ENCODE measurements at places on chromosomes 12 and 14. TPM values are rescaled to one million over a fixed set of nuclear protein-coding genes. Genes with fewer than 3 reads are reported as not detected.
A peak's percentile ranks its signal among the peaks of the same experiment; 100 is the strongest.

The RESF1 gene
- 19.9 TPM for total RNA-seq

The PLEKHD1 gene
- 0.05 TPM for total RNA-seq

The IL23A gene
- total RNA-seq, result 0.32 TPM

The CD163L1 gene
- total RNA-seq, result 1.6 TPM

The ZDHHC22 gene
- 0.50 TPM for total RNA-seq

The KLRC2 gene
- total RNA-seq, result 4.1 TPM

The PDZRN4 gene
- total RNA-seq, result not detected

The PAX9 gene
- total RNA-seq, result 1.9 TPM

The PRKD1 gene
- total RNA-seq, result 6.7 TPM

The RAPGEF3 gene
- 8.4 TPM for total RNA-seq

The TMBIM6 gene
- 452 TPM for total RNA-seq

- DNase-seq, result no peak
- peaks cover 9% of the 10 kb centered on the region for H3K27me3 ChIP-seq
- peaks cover 10% of the 10 kb centered on the region for H3K4me1 ChIP-seq
These were observed 15.5 kb upstream of the TSPAN9 start for GRCh38 chr12:3061501-3062215.

GRCh38 chr14:105430565-105430964 lies 10.9 kb downstream of the MTA1 start:
- H3K4me3 ChIP-seq, result no peak overlapping the region
- peaks cover 10% of the 10 kb centered on the region for H3K4me1 ChIP-seq
- no peaks in the 10 kb centered on the region for H3K27me3 ChIP-seq
- H3K36me3 ChIP-seq, result no peaks in the 10 kb centered on the region
- DNase-seq, result peak; percentile 52

DNA sequence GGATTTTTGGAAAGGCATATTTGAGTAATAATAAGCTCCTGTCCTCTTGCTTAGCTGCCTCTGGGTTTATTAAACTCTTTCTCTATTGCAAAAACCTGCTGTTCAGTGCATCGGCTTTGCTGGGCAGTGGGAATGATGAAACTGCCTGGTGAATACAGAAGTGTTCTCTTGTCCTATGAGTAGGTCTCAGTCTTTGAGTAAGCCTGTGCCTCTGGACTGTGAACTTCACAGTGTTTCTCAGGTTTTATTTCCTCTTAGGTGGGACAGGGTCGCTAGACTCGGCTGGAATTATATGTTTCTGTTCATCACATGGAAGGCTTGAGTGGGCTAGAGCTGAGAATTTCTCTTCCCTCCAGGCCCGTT lies 46.4 kb downstream of the CRADD start:
- no peak overlapping the region for H3K27ac ChIP-seq
- no peaks in the 10 kb centered on the region for H3K4me1 ChIP-seq
- no peak for DNase-seq
- H3K4me3 ChIP-seq, result no peak overlapping the region

DNA sequence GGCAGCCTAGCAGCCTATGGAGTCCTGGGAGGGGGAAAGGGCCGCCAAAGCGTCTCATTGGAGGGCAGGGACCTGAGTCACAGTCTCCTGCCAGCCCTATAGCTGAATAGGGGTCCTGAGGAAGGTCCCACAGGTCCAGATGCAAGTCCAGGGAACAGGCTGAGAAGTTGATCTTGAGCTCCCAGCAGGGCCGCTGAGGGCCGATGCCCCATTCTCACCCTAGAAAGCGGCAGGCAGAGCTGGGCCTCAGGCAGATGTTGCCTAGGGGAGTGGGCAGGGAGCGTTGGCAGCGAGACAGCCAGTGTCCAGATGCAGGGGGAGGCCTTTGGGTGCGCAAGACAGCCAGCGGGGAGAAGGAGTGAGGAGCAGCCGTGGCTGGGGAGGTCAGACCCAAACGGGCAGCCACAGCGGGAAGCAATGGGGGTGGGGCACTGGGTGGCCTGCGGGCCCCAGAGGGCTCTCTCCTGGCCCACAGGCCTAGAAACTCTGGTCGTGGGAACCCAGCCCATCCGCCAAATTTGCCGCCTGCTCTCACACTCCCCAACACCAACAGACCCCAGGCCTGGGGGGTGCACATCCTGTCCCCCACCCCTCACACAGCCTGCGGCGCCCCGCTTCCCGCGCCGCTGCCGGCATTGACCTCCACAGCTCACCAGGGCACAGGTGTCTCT lies 1.1 kb downstream of the HDAC7 start:
- DNase-seq, result no peak
- H3K4me1 ChIP-seq, result peaks cover 59% of the 10 kb centered on the region
- peak overlapping the region; percentile 96 for H3K27ac ChIP-seq

DNA sequence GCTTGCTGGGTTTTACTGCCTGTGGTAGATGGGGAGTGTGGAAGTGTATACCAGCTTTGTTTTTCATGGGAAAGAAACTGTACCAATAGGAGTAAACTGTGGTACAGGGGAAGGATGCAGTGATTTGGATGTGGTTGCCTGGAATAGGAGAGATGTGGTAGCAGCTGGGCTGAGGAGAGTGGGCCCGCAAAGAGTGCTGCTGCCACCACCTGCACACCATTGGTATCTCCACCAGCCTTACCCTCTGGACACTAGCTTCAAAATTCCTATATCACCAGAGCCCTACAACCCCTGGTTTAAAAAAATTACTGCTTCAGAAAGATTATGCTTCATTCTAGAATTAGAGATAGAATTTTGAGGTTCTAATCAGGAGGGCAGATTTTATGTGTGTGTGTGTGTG lies 53.6 kb downstream of the AKAP6 start:
- no peak for DNase-seq
- no peaks in the 10 kb centered on the region for H3K27me3 ChIP-seq
- H3K4me3 ChIP-seq, result no peak overlapping the region
- no peak overlapping the region for H3K27ac ChIP-seq
- no peaks in the 10 kb centered on the region for H3K36me3 ChIP-seq
- H3K4me1 ChIP-seq, result no peaks in the 10 kb centered on the region

DNA sequence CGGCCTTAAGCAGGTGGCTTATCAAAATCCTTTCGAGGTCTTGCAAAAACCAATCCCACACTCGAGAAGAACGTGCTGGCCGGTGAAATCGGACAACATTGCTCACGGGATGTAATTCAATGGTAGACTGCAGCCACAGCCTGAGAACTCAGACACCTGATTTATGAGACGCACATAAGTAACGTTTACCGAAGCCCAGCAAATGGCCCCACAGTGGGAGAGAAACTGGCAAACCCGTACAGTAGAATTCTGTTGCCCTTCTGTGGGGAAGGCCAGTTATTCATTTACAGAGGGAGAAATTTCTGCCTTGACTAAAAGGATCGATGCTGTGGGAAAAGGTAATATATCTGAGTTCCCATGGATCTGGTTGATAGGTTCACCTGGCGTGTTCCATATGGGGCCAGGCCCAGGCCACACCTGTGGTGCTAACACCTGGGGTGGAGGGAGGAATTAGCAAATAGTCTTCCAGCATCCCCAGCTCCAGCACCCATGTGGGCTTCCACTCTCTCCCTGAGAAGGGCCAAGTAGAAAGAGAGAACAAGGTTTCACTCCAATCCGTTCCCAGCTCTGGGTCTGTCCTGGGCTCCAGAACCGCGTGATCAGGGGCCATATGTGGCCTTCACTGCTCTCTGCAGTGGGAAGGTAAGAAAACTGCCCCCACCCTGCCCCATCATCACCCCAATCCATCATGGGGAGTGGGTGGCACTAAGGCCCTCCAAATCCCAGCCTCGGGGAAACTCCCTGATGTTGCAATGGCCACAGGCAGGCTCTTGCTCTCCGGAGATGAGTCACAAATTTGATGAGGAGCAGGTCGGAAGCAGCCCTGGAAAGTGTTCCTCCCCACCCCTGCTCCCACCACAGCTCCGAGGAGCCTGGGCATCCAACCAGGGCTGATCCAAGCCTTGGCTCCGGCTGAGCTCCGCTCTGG lies 12.7 kb downstream of the BDKRB1 start:
- peak overlapping the region; percentile 53 for H3K27ac ChIP-seq
- H3K36me3 ChIP-seq, result no peaks in the 10 kb centered on the region
- DNase-seq, result peak; percentile 96
- H3K4me3 ChIP-seq, result no peak overlapping the region

DNA sequence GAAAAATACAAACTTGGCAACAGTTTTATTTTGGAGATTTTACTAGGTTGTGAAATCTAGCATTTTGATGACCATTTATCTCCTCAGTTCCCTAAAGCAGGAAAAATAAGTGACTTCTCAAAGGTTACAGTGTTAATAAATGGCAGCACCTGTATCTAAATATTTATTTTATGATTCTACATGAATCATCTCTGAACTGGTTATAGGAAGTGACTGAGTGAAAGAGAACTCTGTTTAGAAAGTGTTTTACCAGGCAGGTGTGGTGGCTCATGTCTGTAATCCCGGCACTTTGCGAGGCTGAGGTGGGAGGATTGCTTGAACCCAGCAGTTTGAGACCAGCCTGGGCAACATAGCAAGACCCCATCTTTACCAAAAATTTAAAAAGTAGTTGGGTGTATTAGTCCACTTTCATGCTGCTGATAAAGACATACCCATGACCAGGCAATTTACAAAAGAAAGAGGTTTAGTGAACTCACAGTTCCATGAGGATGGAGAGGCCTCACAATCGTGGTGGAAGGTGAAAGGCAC lies 26.3 kb downstream of the MIPOL1 start:
- no peaks in the 10 kb centered on the region for H3K27me3 ChIP-seq
- no peak overlapping the region for H3K4me3 ChIP-seq
- no peak overlapping the region for H3K27ac ChIP-seq
- no peaks in the 10 kb centered on the region for H3K36me3 ChIP-seq
- no peaks in the 10 kb centered on the region for H3K4me1 ChIP-seq

DNA sequence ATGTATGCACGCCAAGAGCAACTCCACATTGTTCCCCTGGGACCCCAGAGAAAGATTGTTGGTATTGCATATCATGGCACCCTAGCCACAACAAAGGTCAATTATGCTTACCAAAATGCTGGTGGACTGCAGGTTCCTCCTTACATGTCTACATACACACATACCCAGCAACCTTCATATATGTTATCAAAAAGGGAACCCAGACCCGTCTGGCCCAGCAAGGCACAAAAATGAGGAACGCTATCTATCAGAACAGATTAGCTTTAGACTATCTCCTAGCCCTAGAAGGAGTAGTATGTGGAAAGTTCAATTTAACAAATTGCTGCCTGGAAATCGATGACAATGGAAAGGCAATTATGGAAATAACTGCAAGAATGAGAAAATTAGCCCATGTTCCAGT lies 61.5 kb downstream of the DHRS2 start:
- no peaks in the 10 kb centered on the region for H3K36me3 ChIP-seq
- peaks cover 9% of the 10 kb centered on the region for H3K27me3 ChIP-seq
- no peak for DNase-seq
- H3K4me3 ChIP-seq, result no peak overlapping the region
- no peaks in the 10 kb centered on the region for H3K4me1 ChIP-seq

DNA sequence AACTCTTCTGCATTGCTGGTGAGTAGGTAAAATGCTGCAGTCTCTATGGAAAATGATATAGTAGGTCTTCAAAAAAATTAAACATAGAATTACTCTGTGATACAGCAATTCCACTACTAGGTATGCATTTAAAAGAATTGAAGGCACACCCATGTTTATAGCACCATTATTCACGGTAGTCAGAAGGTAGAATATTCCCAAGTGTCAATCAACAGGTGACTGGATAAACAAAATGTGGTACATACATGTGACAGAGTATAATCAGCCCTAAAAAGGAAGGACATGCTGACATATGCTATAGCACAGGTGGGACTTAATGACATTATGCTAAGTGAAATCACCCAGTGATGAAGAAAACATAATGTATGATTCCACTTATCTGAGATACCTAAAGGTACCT lies 123.3 kb downstream of the CCER1 start:
- no peak for DNase-seq
- H3K4me1 ChIP-seq, result no peaks in the 10 kb centered on the region
- no peaks in the 10 kb centered on the region for H3K36me3 ChIP-seq
- H3K4me3 ChIP-seq, result no peak overlapping the region

GRCh38 chr12:42382013-42382696 lies 56.2 kb downstream of the PPHLN1 start:
- H3K4me3 ChIP-seq, result no peak overlapping the region
- no peaks in the 10 kb centered on the region for H3K4me1 ChIP-seq
- no peaks in the 10 kb centered on the region for H3K36me3 ChIP-seq
- no peak overlapping the region for H3K27ac ChIP-seq

DNA sequence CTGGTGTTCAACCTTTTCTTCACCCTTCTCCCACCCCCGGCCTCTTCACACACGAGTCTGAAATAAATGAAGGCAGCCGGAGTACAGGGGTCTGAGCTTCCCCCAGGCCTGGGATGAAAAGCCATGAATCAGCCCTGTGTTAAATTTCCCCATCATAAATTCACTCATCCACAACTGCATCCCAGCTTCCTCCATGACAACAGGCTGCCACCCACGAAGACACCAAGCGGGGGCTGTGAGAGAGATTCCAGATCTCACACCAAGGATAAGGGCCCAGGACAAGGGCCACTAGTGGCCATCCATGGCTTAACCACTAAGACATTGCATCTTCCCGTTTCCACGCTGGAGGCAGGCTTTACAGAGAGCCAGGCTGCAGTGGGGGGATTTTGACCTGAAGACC lies 93.9 kb upstream of the NCOR2 start:
- no peak overlapping the region for H3K27ac ChIP-seq
- no peak overlapping the region for H3K4me3 ChIP-seq
- H3K36me3 ChIP-seq, result no peaks in the 10 kb centered on the region
- no peak for DNase-seq

DNA sequence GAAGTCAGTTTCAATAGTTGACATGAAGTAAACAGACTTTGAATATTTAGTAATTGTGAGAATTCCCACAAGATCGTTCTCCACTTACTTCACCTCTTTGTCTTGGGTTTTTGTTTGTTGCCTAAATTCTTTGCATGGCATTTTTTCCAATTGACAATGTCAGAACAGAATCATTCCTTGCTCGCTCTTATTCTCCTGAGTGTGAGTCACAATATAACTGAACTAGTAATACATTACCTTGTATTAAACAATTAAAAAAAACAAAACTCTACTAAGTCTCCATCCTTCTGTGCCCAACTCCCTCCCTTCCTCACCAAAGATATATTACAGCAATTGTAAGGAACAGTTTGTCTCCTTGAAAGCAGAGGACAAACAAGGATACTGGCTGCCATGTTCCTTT lies 638.8 kb upstream of the NOVA1 start:
- no peak overlapping the region for H3K27ac ChIP-seq
- DNase-seq, result no peak
- no peak overlapping the region for H3K4me3 ChIP-seq

DNA sequence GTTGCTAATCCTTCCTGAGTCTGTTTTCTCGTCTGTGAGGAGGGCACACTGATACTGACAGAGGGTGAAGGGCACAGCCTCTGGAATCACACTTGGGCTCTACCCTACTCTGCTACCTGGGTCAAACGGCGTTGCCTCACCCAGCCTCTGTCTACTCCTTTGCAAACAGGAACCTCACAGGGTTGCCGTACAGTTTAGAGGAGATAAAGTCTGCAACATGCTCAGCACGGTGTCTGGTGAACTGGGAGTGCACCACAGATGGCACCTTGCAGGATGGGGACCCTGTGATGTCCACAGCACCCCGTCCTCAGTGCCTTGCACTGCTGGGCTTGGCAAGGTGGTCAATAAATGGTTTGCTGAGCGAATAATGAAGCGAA lies 38.3 kb downstream of the TESC start:
- no peak overlapping the region for H3K27ac ChIP-seq
- H3K4me1 ChIP-seq, result peaks cover 6% of the 10 kb centered on the region
- no peaks in the 10 kb centered on the region for H3K36me3 ChIP-seq
- no peak for DNase-seq
